ENCODE measurements at places on chromosomes 13 and 19. TPM values are rescaled to one million over a fixed set of nuclear protein-coding genes. Genes with fewer than 3 reads are reported as not detected.

DNA sequence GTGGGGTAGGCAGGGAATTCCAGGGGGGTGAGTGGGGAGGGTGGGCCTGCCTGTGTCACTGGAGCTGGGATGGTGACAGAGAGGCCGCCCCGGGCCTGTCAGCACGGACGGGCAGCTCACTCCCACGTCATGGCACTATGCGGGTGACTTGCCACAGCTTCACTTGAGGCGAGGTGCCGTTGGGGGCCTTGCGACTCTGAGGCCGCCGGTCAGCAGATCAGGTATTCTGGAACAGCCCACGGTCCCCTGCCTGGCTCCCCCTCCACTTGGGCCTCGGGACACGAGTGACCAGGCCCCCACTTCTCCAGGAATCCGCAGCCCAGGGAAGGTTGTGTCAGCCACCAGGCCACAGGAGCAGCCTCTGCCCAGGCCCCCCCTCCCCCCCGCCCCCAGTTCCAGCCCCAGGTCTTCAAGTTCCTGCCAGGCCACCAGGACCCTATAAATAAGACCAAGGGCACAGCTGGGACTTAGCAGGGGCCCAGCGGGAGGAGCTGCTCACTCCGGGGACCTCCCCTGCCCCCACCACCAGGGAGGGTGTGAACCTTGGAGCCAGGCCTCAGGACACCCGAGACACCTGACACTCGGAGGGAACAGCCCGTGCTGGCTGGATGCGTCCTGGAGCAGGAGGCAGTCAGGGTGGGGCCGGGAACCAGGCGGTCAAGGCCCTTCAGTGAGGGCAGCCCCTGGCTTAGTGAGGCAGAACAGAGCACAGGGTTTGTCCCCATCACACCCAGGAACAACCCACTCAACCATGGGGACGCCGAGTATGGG, 2.7 kb upstream of the MIDN start:
- DNase-seq = peak; percentile 97

DNA sequence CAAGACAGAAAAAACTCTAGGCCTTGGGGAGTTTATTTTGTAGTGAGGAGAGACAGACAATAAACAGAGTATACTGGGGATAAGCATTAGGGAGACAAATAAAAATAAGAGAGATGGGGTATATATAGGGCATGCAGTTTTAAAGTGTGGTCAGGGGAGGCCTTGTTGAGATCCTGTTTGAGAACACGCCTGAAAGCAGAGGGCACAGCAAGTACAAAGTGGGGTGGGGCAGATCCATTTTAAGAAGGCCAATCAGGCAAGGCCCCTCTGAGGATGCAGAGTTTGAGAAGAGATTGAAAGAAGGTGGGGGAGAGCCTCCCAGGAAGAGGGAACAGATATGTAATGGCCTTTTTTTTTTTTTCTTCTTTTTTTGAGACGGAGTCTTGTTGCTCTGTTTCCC, 2.1 kb downstream of the PPP2R1A start:
- DNase-seq = peak; percentile 29

DNA sequence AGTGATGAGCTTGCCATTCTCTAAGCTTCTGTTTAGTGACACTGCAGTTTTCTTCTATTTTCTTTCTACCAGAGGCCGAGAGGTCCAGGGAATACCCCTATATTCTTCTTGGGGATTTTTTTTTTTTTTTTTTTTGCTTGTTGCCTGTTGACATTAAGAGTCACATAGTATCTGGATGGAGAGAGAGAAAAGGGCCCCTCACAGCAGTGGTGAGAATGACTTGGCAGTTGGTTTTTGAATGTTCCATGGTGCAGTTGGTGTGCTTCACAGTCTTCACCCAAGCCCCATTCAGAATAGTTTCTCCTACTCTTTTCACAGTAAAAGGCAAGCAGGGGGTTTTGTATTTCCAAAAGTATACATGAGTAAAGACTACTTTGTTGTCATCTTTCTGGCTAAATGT, 577.9 kb downstream of the LMO7 start:
- no peak for DNase-seq

The ZNF230 gene
- 3.6 TPM for total RNA-seq

GRCh38 chr13:69287050-69287698, 820.5 kb upstream of the ATXN8OS start:
- DNase-seq = no peak

DNA sequence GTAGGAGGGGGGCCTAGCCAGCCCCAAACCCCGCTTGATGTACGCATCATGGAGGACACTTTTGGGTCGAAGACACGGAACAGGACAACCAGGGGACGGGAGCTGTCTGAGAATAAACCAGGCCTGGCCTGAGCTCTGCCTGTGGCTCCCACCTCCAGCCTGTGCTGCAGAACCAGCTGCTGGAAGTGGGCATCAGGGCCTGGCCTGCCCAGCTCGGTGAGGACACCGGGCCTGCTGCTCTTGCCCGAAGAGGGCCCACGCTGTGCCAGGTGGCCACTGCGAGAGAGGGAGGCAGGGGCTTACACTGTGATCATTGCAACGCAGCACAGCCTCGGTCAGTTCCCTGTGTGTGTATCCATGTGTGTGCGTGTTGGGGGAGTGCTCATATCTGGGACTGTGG, 34.6 kb downstream of the CEBPG start:
- no peak for DNase-seq

DNA sequence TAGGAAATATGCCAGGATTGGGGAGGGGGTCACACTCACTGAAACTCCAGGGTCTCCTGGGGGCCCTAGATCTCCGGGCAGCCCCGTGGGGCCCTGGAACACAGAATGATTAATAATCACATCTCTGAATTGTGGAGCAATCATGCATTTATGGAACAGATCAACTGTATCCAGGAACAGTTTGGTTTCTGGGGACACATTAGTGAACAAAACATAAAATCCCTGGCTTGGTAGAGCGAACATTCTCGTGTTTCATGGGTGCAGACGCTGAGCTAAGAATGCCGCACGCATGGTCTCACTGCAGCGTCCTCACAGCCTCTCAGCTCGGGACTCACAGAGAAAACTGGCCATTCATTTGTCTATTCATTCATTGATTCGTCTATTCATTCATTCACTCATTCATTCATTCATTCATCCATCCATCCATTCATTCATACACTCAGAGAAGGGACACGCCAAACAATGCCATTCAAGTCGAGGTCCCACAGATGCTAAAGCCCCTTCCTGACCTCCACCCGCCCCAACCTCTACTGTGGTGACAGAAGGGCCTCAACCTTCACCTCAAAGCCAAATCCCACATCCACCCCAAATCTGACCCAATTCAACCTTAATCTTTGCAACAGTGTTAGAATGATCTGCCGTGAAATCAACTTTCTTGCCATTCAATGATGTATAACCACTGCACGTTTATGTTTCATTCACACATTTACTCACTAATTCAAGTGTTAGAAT, 35.0 kb upstream of the OLFM2 start:
- DNase-seq = no peak

The ZNF709 gene
- total RNA-seq = 3.2 TPM

DNA sequence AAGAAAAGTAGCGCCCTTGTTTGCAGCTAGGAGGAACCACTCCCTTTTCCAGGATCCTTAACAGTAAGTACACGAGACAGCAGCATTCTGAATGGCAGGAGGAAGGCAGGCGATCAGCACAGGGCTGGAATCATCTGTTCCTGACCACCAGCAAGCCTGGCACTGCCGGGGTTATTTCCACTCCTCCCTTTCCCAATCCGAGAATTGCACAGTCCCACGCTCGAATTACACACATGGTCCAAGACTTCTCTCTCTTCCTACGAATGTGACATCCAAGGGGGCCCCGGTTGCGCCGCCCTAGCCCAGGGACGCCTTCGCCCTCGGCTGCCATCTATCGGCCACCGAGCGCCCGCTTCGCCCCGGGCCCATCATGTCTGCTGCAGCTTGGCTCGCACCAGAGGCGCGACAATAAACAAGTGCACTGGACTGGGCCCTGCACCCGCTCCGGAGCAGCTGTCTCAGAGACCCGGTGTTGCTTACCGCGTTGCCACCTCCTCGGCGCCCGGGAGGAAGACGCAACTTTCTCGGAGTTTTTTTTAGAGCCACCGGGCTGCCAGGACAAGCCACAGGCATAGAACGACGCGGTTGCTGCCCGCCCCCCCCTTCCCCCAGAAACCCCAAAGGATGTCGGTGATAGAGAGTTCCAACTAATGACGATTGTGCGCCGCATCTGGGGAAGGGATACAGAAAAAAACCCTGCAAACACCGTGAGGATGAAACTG, at the start of gene SLITRK5:
TSS of gene SLITRK5 (plus strand) at position 341 of the 722 bp plus-strand sequence. CDS start 4,018 bp downstream, outside the sequence.
- DNase-seq = peak; percentile 84

Data from myocyte (in vitro differentiated cells).